ENCODE measurements at places on chromosomes 7 and 10. TPM values are rescaled to one million over a fixed set of nuclear protein-coding genes. Genes with fewer than 3 reads are reported as not detected.

The TMEM176A gene
- 31.2 TPM for total RNA-seq

The CHRM2 gene
- 51.7 TPM for total RNA-seq

The PBLD gene
- 6.6 TPM for total RNA-seq

The ZP3 gene
- 0.20 TPM for total RNA-seq

The SPDYE9 gene
- total RNA-seq: not detected
